AG04449 (cell line): ENCODE measurements at places on chromosomes 3 and 15.

- DNase-seq: no peak
Observed at GRCh38 chr3:158333736-158334135, 223.8 kb downstream of the RSRC1 start.

DNA sequence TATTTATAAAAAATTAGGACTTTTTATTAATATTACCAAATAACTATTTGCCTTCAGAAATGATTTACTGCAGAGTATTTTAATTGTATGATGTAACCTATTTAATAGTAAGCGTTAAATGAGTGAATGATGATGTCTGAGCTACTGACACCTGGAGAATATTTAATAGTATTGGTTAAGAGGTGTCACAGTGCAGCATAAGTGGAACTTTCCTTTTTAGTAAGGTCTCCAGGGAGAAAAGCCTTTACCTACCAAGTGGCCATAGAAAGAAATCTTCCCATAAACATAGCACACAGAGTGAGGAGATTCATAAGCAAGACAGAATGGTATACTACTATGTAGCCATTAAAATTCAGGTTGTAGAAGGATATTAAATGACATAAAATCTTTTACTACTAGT, 441.7 kb downstream of the TBL1XR1 start:
- DNase-seq: no peak

DNA sequence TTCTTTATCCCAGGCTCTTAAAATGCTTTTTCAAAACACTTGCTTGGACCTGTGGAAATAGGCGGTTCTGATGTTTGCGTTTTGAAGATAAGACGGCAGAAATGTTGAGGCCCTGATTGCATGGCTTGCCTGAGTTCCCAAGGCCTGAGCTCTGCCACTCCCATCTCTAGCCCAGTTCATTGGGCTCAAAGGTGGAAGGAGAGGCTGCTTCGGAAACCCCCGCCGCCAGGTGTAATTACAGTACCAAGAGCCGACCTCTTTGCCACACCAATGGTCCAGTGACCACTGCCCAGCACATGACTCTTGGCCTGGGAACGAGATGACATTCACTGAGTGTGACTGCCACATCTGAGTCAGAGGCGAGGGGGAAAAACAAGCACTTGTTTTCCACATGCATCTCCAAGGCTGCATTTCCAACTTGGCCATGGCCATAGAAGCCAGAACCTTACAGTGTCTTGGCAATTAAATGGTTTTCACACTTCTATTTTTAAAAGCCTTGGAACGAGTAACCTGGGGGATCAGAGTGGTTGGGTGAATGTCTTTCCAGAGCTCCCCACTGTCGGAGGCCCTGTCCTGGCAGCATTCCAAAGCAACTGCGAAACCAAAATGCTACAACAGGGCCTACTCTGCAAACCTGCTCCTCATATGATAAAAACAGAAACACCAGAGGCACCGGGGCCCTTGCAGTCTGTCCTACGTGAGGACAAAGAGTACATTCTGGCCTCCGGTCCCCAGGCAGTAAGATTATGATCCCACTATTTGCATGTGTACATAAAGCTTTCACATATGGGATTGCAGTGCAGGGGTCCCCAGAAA, 63.8 kb upstream of the CGNL1 start:
- no peak for DNase-seq

DNA sequence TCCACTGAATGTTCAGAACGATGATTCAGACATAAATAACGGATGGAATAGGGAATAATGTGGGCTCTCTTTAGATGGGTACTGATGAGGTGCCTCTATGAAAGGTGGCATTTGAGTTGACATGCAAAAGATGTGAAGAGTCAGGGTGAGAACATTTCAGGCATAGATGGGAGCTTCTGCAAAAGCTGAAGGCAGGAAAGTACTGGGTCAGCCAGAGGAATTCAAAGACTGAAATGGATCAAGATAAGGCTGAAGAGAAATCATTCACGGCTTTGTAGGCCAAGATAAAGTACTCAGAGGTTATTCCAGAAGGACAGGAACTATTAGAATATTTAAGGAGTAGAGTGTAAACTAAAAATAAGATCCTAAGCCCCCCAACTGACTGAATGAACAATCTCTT, 189.6 kb upstream of the MCTP2 start:
- DNase-seq: no peak

GRCh38 chr3:167521006-167521355, 47.1 kb upstream of the SERPINI2 start:
- no peak for DNase-seq
